Brain pericyte (primary cell): ENCODE measurements at places on chromosomes 11 and 22.

DNA sequence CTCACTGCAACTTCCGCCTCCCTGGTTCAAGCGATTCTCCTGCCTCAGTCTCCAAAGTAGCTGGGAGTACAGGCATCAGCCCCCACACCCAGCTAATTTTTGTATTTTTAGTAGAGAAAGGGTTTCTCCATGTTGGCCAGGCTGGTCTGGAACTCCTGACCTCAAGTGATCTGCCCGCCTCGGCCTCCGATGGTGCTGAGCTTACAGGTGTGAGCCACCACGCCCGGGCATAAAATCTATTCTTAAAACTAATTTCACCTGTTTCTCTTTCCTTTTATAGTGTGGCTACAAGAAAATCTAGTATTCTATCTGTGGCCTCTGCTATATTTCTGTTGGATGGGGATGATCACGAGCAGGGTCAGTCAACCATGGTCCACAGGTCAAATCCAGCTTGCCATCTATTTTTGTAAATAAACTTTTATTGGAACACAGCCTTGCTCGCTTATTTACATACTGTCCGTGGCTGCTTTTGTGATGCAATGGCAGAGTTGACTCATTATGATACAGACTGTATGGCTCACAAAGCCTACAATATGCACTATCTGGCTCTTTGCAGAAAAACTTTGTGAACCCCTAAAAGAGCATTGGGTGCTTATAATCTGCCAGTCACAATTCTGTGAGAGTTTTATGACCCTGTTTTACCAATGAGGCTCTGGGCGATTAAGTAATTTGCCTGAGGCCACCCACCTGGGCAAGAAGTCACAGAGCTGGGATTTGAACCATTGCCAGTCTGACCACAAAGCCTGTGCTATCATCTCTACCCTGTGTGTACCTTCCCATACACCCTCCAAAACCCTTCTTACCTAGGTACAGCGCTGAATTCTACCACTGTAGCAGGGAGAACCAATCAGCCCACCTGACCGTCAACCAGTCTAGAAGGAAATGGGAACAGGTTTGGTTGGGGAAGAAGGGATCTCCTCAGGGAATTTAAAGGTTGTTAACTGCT lies 28.3 kb downstream of the SLC1A2 start:
- DNase-seq, result no peak

GRCh38 chr11:68092411-68092810 lies 28.8 kb downstream of the CHKA start:
- no peak for DNase-seq

- DNase-seq, result no peak
These were observed 2.3 kb downstream of the ADORA2A start for GRCh38 chr22:24429411-24430365.

DNA sequence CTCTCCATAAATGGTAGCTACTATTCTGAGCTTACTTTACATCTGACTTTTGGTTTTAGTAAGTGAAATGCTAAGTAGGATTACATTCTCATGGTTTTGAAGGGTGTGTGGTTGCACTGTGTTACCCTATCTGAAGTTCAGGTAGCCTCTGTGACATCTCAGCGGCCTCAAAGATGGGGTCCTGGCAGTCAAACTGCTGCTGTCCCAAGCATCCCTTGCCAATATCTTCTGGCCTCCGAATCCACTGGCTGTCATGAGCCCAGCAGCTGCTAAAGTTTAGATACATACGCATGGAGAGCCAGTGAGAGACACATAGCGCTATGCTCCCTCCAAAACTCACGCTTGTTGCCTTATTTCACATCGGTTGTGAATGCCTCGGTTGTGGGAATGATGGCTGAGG lies 34.9 kb downstream of the UBASH3B start:
- no peak for DNase-seq
